ENCODE measurements at places on chromosomes 6 and 20. TPM values are rescaled to one million over a fixed set of nuclear protein-coding genes. Genes with fewer than 3 reads are reported as not detected.
A peak's percentile ranks its signal among the peaks of the same experiment; 100 is the strongest.

DNA sequence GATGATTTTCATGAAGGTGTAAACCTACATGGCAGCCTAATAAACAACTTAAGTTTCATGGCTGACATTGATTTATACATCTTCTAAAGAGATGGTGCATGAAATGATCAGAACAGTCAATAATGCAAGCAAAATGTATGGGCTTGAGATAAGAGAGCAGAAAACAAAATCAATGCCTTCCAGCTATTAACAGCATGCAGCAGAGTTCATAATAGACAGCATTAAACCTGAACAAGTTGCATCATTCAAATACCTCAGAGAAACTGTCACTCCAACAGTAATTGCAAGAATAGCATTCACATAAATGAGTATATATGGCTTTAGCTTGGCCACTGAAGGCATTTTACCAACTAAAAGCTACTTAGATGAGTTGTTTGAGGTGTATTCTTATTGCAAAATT is 319.6 kb upstream of the ARID1B start:
- DNase-seq = no peak

Gene BMP7
- 0.38 TPM for total RNA-seq

DNA sequence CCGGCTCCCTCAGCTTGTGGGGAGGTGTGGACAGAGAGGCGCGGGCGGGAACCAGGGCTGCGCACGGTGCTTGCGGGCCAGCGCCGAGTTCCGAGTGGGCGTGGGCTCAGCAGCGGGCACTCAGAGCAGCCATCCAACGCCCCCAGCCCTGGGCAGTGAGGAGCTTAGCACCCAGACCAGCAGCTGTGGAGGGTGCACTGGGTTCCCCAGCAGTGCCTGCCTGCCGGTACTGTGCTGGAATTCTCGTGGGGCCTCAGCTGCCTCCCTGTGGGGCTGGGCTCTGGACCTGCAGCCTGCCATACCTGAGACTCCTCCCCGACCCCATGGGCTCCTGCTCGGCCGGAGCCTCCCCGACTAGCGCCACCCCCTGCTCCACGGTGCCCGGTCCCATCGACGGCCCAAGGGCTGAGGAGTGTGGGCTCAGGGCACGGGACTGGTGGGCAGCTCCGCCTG is 92.7 kb downstream of the MANEA start:
- DNase-seq = no peak

GRCh38 chr20:23366384-23366783 is 4.4 kb downstream of the GZF1 start:
- DNase-seq = no peak

Gene IRAK1BP1
- total RNA-seq = 5.2 TPM

Gene HSPA12B
- total RNA-seq = 12.7 TPM

DNA sequence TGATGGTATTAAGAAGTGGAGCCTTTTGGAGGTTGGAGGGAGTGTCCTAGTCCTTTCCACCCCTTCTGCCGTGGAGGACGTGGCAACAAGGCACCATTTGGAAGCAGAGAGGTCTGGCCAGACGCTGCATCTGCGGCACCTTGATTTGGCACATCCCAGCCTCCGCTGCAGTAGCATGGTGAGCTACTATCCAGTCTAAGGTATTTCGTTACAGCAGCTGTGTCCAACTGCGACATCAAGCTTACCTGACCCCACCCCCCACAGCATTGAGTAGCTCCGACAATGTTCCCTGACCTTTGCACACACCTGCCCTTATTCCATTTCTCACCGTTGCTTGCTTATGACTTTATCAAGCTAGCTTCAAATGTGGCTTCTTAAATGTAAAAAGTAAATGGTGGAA is 29.8 kb upstream of the SYNJ2 start:
- no peak for DNase-seq

DNA sequence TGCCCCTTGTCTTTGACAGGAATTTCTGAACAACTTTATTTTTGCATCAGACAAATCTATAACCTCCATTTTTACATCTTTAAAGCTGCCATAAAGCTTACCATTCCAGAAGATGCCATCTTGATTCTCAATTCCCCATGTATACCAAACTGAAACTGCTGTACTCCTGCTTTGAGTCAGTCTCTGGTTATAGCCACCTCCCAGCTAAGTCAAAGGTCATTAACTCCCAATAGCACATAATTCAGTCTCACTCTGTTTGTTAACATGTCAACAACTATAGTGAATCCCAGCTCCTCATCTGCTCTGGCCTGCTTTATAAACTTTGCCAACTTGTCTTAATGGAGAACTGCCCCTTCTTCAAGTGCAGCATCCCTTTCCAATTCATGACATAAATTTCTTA is 343.6 kb downstream of the FRK start:
- DNase-seq = no peak

Gene PAX1
- total RNA-seq = not detected

GRCh38 chr20:10603378-10603777 is 70.4 kb downstream of the JAG1 start:
- no peak for DNase-seq

- DNase-seq = peak; percentile 13
Observed at GRCh38 chr6:140320081-140321080, 945.9 kb upstream of the CITED2 start.

Data from endothelial cell (in vitro differentiated cells).